ENCODE measurements at places on chromosomes 12 and 14. TPM values are rescaled to one million over a fixed set of nuclear protein-coding genes. Genes with fewer than 3 reads are reported as not detected.
A peak's percentile ranks its signal among the peaks of the same experiment; 100 is the strongest.

DNA sequence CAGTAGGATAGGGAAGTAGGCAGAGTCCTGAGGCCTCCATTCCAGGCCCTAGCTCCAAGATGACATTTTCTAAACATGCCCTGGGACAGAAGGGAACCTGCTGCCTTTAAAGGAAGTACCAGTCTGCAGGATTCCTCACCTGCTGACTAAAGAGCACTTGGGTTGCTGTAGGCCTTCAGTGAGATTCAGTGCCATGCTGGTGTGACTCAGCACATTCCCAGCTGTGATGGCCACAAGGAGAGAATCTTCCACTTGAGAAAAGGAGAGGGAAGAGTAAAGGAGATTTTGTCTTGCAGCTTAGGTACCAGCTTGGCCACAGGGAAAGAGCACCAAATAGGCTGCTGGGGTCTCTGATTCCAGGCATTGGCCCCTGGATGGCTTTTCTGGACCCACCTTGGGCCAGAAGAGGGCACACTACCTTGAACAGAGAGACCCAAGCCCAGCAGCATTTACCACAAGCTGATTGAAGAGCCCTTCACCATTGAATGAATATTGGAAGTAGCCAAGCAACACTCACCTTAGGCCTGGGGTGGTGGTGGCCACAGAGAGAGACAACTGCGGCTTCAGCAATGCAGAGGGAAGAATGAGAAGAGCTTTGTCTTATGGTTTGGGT, 498.3 kb downstream of the KCNH5 start:
- H3K4me3 ChIP-seq, result no peak overlapping the region
- H3K27ac ChIP-seq, result no peak overlapping the region

- peak overlapping the region; percentile 89 for H3K27ac ChIP-seq
- peak; percentile 86 for DNase-seq
- peaks cover 51% of the 10 kb centered on the region for H3K4me1 ChIP-seq
- H3K36me3 ChIP-seq, result no peaks in the 10 kb centered on the region
These were observed 60.7 kb downstream of the GALNT9 start for GRCh38 chr12:132268674-132269073.

GRCh38 chr12:58167622-58168021, 226.3 kb downstream of the ATP23 start:
- H3K4me1 ChIP-seq, result peaks cover 2% of the 10 kb centered on the region
- no peak for DNase-seq
- no peaks in the 10 kb centered on the region for H3K36me3 ChIP-seq
- no peaks in the 10 kb centered on the region for H3K27me3 ChIP-seq
- H3K4me3 ChIP-seq, result no peak overlapping the region
- H3K27ac ChIP-seq, result no peak overlapping the region

DNA sequence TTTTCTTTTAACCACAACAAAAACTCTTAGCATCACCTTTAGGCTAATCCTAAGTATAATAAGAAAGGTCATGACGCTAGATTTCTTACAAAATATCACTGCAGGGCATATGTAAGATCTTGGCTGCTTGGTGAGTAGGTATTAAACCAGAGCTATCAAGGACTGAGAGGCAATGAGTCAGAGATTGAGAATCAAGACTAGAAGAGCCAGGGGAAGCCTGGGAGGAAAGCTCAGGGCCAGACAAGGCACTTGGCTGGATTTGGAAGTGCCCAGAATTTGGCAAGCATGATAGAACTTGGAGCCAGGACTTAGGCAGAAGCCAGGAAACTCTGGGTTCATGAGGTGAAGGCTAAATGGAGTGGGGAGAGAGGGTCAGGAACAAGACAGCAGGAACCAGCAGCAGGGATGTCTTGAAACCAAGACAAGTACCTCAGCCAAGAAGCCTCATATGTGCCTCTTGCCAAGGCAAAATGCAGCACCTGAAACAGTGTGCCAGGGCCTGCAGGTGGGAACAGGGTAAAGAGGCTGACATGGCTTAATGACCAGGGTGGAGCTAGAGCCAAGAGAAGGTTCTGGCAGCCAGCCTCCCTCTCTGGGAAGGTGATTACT, 49.9 kb downstream of the PTHLH start:
- H3K27ac ChIP-seq, result no peak overlapping the region
- no peaks in the 10 kb centered on the region for H3K27me3 ChIP-seq
- peaks cover 2% of the 10 kb centered on the region for H3K4me1 ChIP-seq
- H3K4me3 ChIP-seq, result no peak overlapping the region
- no peaks in the 10 kb centered on the region for H3K36me3 ChIP-seq

Gene YY1
- polyA plus RNA-seq, result 70.3 TPM

All from muscle of leg (tissue), 16 donors.